ENCODE measurements at places on chromosomes 4 and X. TPM values are rescaled to one million over a fixed set of nuclear protein-coding genes. Genes with fewer than 3 reads are reported as not detected.

The DMRTC1B gene
- 0.21 TPM for total RNA-seq

DNA sequence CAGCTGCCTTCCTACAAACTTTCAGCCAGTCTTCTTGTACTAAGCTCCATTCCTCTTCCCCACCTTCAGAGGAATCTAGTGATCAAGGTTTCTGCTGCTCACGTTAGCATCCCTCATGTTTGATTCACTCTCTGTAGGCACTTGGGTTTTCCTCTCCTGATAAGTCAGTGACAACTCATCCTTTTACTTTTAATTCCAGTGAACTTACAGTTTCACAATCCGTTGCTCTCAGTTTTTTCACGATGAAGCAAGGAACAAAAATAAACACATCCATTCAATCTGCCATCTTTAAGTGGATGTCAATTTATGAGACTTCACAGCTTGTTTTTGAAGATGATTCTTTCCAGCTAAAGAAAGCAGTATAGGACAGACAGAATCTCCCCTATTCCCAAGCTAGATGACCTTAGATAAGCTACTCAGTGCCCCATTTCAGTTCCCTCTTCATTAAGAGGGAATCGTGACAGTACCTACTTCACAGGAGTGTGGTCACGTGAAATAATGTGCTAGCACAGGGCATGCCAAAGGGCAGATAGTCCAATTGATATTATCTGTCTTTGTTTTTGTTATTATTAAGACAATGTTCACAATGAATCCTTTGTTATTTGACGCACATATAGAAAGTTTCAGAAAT is 234.3 kb downstream of the PALLD start:
- no peak for DNase-seq

- DNase-seq: no peak
Measured at GRCh38 chrX:155535866-155536265, 76.9 kb downstream of the TMLHE start.

The KCND1 gene
- total RNA-seq: 4.9 TPM

DNA sequence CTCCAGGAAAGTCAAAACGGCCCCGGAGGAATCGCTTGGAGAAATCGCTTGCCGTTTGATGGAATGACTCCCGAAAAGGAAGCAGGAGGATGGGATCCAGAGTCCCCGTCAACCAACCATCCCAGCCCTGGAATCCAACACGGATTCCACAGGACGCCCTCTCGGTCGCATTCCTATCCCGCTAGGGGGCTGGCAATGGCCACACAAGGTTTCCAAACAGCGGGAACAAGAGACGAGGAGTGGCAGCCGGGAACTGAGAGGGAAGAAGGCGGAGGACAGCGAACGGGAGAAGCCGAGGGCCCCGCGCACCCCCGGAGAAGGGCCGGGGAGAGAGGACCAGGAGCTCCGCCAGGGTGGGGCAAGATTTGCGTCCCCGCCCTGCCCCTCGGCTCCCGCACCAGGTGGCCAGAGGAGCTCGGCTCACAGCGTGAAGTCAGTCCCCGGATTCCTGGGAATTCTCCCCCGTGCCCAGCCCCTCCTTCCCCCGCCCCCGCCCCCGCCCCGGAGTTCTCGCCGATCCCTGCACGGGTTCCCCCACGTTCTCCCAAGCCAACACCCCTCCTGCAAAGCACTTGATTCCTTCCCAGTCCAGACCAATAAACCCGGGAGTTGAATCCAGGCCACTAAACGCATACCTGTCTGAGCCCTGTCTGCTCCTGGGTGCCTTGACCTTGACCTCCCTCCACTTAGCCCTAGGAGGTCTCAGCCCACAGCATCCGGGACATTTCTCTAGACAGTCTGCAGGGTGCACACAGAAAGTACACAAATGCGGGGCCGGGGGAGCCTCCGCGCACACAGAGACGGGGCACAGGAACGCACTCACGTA is 1.4 kb downstream of the PDZD4 start:
- DNase-seq: no peak

The TRIM2 gene
- 4.4 TPM for total RNA-seq

- no peak for DNase-seq
Measured at GRCh38 chr4:25702848-25703247, 47.2 kb downstream of the SLC34A2 start.

DNA sequence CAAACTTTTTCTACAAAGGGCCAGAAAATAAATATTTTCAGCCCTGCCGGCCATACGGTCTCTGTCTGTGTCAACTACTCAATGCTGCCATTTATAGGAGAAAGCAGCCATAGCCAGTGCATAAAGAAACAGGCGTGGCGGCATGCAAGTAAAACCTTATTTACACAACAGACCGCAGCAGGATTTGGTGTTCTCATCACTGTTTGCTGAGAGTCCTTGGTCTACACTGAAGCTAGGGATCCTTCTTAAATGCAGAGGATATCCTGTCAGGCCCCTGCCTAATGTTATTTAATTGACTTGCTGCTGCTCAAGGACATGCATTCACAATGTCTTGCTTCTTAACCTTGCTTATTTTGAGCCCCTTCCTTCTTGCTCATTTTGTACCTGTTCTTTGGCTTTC is 54.7 kb downstream of the CPE start:
- DNase-seq: no peak

The S100P gene
- total RNA-seq: not detected

The C4orf54 gene
- not detected for total RNA-seq

DNA sequence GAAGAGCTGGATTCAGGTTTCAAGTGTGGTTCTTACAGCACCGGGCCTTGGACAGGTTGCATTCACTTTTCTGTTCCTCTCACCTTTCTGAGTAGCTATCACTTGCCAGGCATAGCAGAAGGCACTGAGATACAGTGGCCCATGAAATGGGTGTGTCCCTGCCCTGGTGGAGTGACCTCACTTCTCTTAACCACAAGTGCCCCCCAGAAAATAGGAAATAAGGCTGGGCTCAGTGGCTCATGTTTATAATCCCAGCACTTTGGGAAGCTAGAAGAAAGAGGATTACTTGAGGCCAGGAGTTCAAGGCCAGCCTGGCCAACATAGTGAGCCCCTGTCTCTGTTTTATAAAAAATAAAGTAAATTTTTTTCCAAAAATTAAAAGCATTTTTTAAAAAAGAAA is 101.7 kb upstream of the KIT start:
- no peak for DNase-seq

DNA sequence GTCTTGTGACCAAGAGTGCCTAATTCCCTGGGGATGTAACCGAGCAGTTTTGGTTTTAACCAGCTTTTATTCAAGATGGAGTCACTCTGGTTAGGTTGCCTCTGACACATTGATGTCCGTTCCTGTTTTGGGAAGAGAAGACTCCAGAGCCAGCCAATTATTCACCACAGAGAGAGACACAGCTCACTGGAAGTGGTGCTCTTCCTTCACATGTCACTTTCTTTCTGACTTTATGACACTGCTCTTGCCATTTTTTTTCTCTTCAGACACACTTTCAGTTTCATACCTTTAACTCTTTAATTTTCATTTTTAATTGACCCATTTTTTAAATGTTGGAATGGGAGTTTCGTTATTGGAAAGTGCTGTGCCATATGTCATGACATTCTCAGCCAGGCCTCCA is 418.4 kb upstream of the FSTL5 start:
- no peak for DNase-seq

DNA sequence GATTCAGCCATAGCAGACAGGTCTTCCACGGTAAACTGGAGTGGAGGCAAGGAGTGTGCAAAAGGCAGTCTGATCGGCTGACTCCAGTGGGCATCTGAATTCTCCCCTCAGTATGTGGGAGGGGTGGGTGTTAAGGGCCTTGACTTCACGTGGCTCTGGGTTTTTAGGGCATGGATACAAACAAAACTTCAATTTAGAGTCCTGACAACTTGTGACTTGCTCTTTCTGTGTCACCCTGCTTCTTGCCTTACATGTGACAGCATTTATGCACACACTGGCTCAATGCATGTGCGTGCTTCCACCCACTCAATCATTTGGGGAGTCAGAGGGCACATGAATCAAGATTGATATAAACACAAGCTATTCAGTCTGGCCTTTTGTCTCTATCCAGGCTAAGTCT is 17.5 kb downstream of the PLP1 start:
- no peak for DNase-seq

GRCh38 chr4:183241721-183242151 is 78.3 kb downstream of the CLDN22 start:
- no peak for DNase-seq

The KLKB1 gene
- total RNA-seq: 0.45 TPM

The TMEM31 gene
- 0.49 TPM for total RNA-seq

The INPP4B gene
- total RNA-seq: 63.9 TPM

The CLDN2 gene
- total RNA-seq: not detected

DNA sequence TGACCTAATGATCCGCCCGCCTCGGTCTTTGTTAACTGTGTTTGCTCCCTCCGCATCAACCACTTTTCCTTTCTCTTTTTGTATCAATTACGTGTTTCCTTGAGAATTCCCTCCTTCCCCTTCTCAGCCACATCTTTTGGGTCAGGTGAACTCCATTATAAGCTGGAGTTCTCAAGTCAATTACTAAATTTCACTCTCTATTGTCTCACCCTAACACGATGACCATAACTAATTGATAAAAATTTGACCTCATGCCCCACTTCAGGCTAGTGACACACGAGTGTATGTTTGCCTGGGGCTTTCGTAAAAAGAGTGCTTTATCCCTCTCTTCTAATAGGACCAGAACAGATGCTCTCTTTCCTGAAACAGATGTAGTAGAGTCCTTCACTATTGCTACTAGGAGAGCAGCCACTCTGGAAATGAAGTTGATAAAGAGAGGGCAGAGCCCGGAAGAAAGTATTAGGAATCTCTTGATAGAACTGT is 403.6 kb upstream of the ANXA10 start:
- DNase-seq: no peak

- DNase-seq: no peak
Measured at GRCh38 chr4:101954975-101955678, 164.6 kb downstream of the BANK1 start.

The CENPVL3 gene
- not detected for total RNA-seq

GRCh38 chr4:148068065-148068911 is 336.4 kb downstream of the ARHGAP10 start:
- DNase-seq: no peak

The SYTL5 gene
- not detected for total RNA-seq

The USP17L28 gene
- not detected for total RNA-seq

- DNase-seq: no peak
Measured at GRCh38 chr4:123017636-123018395, 95.4 kb upstream of the NUDT6 start.

GRCh38 chr4:177185579-177185978 is 124.1 kb upstream of the NEIL3 start:
- no peak for DNase-seq

DNA sequence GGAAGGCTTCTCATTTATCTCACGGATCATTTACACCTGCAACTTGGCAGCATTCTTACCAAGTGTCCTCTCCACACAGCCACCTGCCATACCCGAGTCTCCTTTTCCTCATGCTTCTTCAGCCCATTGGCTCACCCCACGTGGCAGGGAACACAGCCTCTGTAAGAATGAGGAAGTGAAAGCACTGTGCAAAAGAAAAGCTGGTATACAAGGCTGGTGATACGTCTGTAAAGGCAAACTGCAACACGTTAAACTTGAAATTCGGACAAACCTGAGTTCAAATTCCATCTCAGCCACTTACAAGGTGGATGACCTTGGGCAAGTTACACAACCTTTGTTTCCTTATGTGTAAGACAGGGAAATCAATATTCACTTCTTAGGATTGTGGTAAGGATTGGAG is 164.0 kb upstream of the RASGEF1B start:
- no peak for DNase-seq

The CUL4B gene
- total RNA-seq: 60.6 TPM

The TMPRSS11A gene
- not detected for total RNA-seq

GRCh38 chr4:173272996-173273395 is 61.2 kb downstream of the HMGB2 start:
- DNase-seq: no peak

DNA sequence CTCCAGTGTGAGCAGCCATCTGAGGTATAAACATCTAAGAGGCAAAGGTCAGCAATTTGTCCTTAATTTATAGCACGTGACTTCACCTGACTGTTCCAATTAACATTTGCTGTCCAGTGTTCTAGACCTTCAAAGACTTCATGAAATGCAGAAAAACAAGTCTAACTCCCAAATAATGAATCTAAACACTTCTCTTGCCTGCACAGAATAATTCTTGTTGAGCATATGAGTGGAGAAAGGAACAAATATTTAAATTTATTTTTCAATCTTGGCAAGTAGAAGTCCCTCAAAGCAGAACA is 12.0 kb downstream of the RFC1 start:
- no peak for DNase-seq

DNA sequence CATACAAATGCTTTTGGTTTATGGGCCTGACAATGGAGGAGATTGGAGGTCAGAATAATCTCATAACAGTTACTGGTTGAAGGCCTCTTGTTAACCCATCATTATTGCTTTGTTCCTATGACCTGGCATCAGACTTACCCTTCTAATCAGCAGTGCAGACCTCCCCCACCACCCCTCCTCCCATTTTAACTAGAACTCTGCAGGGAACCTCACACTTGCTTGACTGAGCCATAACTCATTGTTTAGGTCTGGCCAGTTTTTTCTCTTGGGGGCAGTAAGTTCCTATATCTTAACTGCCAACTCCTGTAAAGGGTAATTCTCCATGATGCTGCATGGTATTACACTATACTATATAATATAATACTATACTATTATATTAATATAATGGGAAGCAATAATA is 609.3 kb downstream of the IL1RAPL1 start:
- no peak for DNase-seq

GRCh38 chrX:150863191-150863590 is 35.3 kb downstream of the CD99L2 start:
- DNase-seq: no peak

The DUX4 gene
- not detected for total RNA-seq

GRCh38 chr4:40685300-40685699 is 55.6 kb upstream of the RBM47 start:
- no peak for DNase-seq

DNA sequence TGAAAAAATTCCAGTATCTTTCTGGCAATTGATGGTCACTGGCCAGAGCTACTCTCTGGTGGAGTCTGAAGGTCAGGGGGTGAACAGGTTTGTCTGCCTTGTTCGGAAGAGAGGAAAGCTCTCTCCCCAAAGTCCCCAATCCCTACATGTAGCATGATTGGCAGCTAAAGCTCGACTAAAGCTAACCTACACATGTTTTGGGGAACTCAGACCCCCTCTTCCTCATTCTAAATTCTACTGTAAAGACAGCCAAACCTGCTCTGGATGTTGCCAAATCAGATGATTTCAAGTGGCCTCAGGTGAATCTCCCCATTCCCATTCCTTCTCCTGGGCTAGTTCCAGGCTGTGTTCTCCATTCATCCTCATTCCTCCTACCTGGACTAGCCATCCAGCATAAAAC is 84.1 kb downstream of the MSN start:
- DNase-seq: no peak

The KLHL5 gene
- 5.0 TPM for total RNA-seq

The FGF13 gene
- not detected for total RNA-seq

Measured in activated naive CD4-positive, alpha-beta T cell treated with anti-CD3 and anti-CD28 coated beads, Interleukin-2, amount 50 U/mL, for 72 hours (primary cell).